ENCODE measurements at places on chromosomes 7 and 10.

GRCh38 chr10:108421266-108421665, 1256.8 kb upstream of the SORCS1 start:
- DNase-seq = no peak

- no peak for DNase-seq
Observed at GRCh38 chr7:99579956-99580777, 17.9 kb upstream of the TMEM225B start.

DNA sequence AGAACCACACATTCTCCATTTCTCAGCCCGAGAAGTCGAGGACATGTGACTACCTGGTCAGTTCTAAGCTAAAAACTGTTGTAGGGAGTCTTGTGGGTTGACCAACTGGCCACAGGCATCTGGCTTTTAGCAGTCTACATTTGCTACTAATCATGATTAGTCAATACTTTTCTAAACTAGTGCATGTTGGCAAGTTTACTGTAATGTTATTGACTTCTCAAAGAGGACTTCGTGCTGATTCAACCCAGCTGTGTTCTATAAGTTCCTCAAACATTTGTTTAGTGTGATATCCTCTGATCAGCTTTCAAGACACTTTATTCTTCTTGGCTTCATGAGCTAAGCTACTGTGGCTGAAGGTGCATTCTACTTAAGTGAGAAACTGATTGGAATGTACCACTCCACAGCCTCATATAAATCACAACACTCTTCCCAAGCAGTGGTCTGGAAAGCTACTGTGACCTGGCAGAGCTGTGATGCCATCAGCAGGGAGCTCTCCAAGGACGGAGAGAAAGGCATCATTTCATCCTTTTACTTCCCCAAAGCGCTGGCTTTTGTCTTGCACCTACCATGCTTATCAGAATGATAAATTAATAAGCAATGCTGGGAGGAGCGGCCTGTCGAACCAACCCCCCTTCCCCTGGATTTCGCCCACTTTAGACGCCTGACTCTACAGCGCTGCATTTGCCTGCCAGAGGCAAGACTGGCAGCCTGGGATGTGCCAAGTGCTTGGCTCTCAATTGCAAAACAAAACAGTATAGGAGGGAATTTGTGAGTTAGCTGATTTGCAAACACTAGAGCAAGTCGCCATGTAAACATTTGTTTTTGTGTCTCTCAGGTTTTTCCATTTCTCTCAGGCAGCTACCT, 206.7 kb upstream of the PLXNA4 start:
- DNase-seq = no peak

DNA sequence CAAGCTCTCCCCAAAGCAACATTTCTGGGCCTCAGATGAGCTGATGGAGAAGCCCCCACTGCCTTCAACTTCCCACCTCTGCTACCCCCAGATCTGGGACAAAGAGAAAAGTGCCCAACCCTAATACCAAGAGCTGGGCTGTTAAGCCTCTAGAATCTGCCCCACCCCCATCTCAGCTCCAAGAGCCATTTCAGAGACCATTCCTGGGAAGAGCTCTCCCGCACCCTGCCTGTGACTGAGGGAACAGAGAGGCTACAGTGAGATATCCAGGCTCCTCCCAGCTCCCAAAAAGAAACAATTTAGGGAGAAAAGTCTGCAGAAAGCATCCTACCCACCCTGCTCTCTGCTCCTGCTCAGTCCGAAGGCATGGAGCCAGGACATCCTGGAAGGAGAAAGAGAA, 2.5 kb upstream of the KCNH2 start:
- no peak for DNase-seq

DNA sequence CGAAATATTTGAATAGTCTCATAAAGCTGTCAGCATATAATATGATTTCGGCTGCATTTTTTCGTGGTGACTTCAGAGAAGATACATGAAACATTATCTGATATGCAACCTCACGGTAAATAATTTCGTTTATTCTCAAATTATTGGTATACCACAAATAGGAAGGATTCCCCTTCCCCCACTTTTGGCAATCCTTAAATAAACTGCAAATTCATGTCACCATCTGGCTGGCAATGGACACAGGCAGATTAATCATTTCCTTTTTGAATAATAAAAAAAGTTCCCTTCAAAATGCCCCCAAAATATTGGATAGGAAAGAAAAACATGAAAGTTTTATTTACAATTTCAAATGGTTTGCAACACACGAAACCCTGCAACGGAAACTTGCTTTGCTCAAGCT, 234.5 kb upstream of the MEOX2 start:
- no peak for DNase-seq

GRCh38 chr10:70575874-70576802, 26.4 kb downstream of the PRF1 start:
- DNase-seq = no peak

- no peak for DNase-seq
Observed at GRCh38 chr10:67017218-67017617, 91.4 kb downstream of the LRRTM3 start.

GRCh38 chr10:17548770-17549169, 68.4 kb downstream of the HACD1 start:
- DNase-seq = no peak

DNA sequence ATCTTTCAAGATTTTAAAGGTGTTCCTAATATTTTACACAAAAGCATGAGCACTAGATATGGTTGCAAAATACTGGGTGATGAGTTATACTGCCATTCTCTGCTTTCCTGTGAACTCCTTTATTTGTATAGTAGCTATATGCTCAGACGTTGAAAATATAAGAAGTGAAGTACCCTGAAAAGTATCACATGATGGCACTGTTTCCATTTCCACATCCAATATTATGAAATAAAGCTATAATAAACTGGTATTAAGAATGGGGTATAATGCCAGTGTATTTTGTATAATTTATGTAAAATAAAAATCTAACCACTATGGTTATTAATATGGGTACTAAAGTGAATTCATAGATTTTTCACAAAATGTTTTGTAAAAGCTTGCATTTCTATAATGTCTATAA, 79.6 kb upstream of the FOXP2 start:
- no peak for DNase-seq

- DNase-seq = no peak
Observed at GRCh38 chr7:40640566-40640965, 505.8 kb downstream of the SUGCT start.

GRCh38 chr10:1687190-1687589, 50.1 kb downstream of the ADARB2 start:
- no peak for DNase-seq

- no peak for DNase-seq
Observed at GRCh38 chr7:117186218-117187010, 136.4 kb downstream of the WNT2 start.

- no peak for DNase-seq
Observed at GRCh38 chr7:50953303-50953702, 170.6 kb upstream of the GRB10 start.

Measured in stimulated activated CD4-positive, alpha-beta T cell treated with anti-CD3 and anti-CD28 coated beads, TNF-alpha, amount 100 ng/mL, for 48 hours (primary cell).